ENCODE measurements at places on chromosomes 5 and 9.

DNA sequence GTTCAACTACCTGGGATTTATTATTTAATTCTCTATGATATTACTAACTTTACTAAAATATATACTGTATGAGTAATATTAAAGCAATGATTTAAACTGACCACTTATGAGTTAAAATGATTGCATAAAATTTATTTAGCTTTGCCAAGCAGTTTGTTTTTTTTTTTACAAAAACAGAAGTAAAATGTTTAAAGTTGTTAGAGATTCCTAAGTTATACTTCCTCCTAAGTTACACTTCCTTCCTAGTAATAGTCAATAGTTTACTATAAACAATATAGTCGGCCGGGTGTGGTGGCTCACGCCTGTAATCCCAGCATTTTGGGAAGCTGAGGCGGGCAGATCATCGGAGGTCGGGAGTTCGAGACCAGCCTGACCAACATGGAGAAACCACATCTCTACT lies 23.7 kb upstream of the LRRC19 start:
- DNase-seq: no peak

DNA sequence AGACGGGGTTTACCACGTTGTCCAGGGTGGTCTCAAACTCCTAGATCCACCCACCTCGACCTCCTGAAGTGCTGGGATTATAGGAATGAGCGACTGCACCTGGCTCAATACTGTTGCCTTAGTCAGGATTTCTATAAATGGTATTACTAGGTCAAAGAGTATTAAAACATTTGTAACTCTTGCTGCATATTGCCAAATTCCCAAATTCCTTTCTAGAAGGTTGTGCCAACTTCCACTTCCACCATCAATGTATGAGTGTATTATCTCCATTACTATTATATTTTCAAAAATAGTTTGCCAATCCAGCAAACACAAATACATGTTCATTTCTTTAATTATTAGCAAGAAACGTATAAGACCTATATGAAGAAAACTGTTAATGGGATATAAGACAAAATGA lies 10.6 kb downstream of the PTGR1 start:
- no peak for DNase-seq

GRCh38 chr5:902129-902916 lies 9.6 kb downstream of the TRIP13 start:
- no peak for DNase-seq

DNA sequence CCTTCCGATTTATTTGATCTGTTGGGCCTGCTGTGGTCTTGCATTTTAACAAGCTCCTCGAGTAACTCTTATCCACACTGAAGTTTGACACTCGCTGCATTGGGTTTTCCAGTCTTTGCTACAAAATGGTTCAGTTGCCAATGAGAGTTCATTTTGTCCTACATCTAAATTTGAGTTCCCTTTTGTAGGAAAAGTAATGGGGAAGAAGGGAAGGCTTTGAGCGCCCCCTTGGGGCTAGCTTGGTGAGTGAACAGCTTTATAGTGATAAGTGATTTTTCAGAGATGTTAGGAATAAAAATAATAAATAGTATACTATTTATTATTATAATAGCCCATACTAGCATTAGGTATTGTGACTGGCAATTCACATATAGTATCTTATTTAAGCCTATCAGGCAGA lies 89.9 kb upstream of the GNAQ start:
- peak; percentile 18 for DNase-seq

GRCh38 chr5:171437286-171437821 lies 17.9 kb downstream of the FGF18 start:
- no peak for DNase-seq

GRCh38 chr9:110030632-110031031 lies 177.3 kb downstream of the C9orf152 start:
- DNase-seq: no peak

- DNase-seq: no peak
Measured at GRCh38 chr5:174532455-174533453, 191.6 kb upstream of the MSX2 start.

DNA sequence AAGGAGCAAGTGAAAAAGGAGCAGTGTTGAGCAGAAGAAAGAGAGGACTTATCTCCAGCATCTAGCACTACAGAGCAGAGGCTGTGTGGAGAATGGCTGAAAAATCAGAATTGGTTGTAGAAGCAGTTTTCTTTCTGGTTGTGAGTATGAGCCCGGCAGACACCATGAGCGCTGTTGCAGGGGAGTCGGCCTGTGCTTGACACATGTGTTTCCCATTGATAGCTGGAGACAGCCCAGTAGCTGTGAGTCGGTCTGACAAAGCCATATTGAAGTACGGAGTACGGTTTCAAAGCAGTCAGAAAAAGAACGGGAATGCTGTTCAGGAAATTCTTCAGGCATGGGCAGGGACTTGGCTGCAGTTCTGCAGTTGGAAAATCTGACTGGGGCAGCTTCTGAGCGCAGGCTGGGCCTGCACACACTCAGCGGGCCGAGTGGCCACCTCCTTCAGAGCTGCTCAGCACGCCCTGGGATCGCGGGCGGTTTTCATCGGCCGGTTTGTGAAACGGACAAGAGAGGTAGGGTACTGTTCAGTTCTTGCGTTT lies at the start of gene SGCD:
Gene SGCD, plus strand, starts transcription at position 447 of the 542 bp plus-strand sequence.
- DNase-seq: no peak

DNA sequence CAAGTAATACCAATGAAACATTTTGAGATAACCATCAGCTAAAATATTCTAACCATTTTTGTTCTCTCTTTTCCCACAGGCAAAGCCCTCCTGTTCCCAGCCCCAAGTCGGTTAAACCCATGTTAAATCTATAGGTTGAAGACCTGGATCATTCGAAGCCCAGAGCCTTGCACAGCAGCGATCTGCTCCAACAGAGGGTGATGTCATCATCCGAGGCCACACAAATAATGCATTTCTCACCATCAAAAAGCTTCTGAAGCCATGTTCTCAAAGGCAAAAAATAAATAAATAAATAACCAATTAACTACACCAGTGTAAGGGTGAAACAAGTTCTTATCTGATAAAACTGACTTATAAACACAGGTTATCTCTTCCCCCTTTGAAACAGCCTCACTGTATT lies 169.2 kb downstream of the ENTREP1 start:
- no peak for DNase-seq

DNA sequence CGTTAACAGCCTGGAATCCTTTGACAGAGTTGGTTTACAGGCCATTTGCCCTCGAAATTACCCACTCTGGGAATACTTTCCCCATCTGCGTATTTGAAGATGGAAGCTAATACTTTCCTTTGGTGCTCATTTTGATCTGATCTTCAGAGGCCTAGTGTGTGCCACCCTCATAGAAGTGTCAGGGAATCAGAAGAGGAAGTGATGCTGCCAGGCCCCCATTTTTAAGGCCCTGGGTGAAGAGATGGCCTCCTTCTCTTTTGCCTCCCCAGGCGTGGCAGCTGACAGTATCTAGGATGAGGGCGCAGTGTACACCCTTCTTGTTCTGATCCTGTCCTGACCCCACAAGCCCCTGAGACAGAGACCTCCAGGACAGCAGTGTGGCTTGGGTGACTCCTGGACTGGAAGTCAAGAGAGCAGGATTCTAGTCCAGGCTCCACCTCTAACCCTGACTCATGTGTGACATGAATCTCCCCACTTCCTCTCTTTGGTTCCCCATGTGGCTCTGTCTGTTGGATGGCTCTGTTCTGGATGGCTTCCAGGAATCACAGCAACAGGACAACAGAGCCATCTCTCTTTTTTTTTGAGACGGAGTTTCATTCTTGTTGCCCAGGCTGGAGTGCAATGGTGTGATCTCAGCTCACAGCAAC lies 27.8 kb downstream of the CSF1R start:
- DNase-seq: no peak

DNA sequence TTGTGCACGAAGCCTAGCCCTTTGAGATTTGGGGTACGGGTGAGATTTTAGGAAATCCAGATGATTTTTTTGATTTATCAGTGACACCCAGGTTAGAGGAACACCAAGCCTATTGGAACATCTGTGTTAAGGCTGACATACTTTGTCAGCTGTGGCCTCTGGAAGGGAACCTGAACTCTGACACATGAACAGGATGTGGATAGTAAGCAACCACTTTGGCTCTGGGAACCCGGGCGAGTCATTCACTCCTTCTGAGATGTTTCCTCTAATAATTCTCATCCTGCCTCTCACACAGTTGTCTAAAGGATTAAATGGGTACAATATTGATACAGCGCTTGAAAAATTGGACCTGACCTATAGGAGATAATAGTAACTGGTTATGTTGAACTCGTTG lies 67.8 kb downstream of the FGF1 start:
- no peak for DNase-seq

DNA sequence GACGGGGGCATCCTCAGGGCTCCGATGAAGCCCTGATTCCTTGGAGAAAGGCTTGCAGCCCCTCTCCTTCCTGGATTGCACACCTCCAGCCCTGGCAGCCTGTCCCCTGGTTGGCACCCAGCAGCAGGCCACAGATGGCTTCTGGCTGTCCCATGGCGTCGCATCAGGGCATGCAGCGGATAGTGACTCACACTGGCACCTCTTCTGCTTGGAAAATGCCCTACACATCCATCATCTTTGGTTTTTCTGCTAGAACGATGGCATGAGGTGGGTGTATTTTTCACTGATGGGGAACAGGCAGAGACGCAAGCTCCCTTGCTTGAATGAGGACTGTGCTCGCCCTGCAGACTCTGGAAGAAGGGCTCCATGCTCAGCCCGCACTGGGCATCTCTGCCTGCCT lies 23.2 kb upstream of the IER5L start:
- no peak for DNase-seq

GRCh38 chr5:543351-543750 lies 19.1 kb upstream of the SLC9A3 start:
- no peak for DNase-seq

- no peak for DNase-seq
Measured at GRCh38 chr9:89797255-89797654, 192.4 kb downstream of the GADD45G start.

- no peak for DNase-seq
Measured at GRCh38 chr9:38212016-38212415, 143.0 kb upstream of the SHB start.

- DNase-seq: no peak
Measured at GRCh38 chr5:76662521-76662920, 39.3 kb upstream of the F2RL2 start.

DNA sequence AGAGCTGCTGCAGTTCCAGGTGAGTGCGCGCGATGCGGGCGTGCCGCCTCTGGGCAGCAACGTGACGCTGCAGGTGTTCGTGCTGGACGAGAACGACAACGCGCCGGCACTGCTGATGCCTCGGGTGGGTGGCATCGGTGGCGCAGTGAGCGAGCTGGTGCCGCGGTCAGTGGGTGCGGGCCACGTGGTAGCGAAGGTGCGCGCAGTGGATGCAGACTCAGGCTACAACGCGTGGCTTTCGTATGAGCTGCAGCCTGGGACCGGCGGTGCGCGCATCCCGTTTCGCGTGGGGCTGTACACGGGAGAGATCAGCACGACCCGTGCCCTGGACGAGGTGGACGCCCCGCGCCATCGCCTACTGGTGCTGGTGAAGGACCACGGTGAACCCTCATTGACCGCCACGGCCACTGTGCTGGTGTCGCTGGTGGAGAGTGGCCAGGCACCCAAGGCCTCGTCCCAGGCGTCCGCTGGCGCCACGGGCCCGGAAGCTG lies 2.0 kb downstream of the PCDHA3 start:
- DNase-seq: no peak

- DNase-seq: peak; percentile 54
Measured at GRCh38 chr5:154467655-154468354, 10.2 kb downstream of the HAND1 start.

DNA sequence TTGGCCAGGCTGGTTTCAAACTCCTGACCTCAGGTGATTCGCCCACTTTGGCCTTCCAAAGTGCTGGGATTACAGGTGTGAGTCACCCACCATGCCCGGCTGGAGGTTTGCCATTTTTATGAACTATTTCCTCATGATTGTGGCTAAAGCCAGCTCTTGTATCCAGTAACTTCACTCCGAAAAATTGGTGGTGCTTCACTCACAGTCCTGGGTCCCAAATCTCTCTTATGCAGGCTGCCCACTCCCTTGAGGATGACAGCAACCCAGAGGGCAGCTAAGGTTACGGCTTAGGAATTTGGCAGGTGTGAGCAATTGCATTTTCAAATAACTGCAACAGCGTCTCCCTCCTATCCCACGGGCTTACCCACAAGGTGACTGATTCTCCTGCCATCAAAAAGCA lies 23.4 kb upstream of the FUBP3 start:
- DNase-seq: no peak

Data from stimulated activated CD8-positive, alpha-beta memory T cell treated with anti-CD3 and anti-CD28 coated beads, Interleukin-4, amount 100 ng/mL, for 1 hour (primary cell).